ENCODE measurements at places on chromosomes 16 and 17.

- no peak for DNase-seq
Measured at GRCh38 chr16:2178321-2179106, 17.9 kb downstream of the CASKIN1 start.

- no peak for DNase-seq
Measured at GRCh38 chr16:61465285-61465684, 571.0 kb downstream of the CDH8 start.

- DNase-seq: no peak
Measured at GRCh38 chr16:73396556-73396955, 348.6 kb upstream of the ZFHX3 start.

- DNase-seq: no peak
Measured at GRCh38 chr16:73006026-73006425, 41.9 kb downstream of the ZFHX3 start.

DNA sequence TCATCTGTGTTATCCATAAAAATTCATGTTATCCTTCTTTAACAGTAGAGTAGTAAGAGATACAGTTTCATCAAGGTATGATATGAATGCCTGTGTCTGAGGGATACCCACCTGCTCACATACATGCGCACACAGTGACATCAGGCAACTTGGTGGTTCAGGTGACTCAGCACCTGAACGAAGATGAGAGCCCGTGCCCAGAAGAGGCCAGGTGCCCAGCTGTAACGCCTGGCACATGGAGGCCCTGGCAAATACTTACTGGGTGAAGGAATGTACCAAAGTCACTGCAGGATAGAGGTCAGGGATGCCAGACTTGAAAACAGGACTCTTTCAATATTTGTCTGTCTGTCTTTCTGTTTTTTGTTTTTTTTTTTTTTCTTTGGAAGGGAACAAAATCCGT lies 72.6 kb upstream of the LGALS9 start:
- DNase-seq: no peak
